ENCODE measurements at places on chromosomes 2 and 18.

DNA sequence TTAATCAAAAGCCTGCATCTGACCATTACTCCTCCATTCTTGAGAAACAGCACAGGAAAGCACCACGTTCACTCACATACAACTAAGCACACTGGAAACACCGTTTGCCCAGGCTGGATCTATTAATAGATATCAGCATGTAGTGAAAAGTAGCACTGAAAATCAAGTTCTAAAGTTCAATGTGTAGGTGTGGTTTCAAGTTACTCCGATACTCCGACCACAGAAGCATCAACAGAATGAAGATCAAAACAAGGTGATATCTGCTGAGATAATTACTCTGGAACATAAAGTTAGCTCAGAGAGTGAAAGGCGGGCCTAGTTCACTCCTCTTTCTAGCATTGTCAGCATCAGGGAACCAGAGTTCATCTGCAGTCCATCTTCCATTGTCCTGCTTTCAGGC lies 1367.4 kb upstream of the ACVR2A start:
- no peak for DNase-seq

GRCh38 chr2:56199492-56199891 lies 15.7 kb downstream of the CCDC85A start:
- no peak for DNase-seq

GRCh38 chr2:86498468-86499260 lies 57.5 kb downstream of the KDM3A start:
- no peak for DNase-seq

DNA sequence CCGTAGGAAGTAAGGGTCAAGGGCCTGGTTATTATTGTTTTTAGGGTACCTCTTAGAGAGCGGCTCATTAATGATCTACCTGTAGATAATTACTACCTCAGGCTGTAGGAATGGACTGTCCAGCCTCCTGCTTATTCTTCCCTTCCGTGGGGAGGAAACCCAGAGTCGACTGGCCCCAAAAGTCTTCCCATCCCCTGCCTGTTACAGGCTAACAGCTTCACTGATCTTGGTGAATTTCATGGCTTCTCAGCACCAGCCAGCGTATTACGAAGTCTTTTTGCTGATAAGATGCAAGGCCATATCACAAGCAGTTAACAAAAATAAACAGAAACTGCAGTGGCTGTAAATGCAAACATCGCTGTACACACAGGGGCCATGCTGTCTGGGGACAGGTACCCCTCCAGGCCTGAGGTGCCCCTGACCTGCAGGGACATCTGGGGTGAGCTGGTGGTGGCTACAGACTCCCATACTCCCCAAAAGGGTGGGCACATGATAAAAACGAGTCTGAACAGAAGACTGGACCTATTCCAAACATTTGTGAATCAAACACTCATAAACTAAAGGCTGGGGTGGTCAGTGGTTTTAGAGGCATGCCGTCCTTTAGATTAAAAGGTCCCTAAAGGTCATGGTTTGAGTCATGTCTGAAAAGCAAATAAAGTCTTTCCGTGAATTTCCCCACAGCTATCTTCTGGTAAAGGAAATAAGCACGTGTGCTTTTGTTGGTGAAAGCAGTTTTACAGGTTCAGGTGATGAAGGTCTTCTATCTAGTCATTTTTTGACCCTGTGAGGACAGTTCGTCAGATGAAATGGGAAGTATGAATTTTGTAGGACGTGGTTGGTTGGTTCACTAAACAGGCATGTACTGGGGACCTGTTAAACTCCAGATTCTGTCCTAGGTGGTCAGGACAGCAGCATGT lies 36.7 kb downstream of the TTC39C start:
- DNase-seq: no peak

DNA sequence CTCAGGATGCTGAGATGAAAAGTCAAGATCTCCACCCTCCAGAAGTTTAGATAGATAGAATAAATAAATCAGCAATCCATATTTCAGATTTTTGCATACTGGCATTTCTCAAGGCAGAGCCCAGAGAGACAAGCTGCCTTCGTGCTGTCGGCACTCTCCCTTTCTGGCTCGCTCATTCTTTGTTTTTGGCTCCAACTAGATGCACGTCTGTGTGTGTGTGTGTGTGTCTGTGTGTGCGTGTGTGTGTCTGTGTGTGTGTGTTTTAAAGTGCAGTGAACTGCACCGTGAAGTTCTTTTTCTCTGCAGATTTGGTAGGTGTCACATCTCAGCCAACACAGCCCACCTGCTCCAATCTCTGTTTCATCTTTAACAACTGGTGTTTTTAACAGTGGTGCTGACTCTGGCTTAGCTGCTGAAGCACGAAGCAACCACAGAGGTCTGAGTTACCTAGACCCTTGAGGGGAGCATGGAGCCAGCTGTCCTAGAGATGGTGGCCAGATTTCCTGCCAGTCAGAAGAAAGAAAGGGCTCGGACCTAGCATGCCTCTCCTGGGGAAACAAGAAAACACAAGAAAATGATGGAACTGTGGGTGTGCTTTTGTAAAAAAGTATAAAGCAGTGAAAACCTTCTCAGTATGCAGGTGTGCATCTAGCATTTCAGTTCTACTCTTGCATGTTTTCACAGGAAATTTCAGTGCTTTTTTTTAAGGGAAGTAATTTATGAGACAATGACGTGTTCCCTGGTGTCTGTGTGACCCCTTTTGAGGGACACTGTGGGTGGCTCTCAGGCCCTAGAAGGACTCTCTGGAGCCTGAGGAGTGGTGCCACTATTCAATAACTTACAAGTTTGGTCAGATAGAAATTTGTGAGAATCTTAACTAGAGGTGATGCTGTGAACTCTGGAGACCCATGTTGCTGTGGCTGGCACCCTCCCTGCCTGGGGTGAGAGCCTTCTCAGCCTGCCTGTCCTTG lies 364.3 kb downstream of the RNF144A start:
- DNase-seq: no peak

DNA sequence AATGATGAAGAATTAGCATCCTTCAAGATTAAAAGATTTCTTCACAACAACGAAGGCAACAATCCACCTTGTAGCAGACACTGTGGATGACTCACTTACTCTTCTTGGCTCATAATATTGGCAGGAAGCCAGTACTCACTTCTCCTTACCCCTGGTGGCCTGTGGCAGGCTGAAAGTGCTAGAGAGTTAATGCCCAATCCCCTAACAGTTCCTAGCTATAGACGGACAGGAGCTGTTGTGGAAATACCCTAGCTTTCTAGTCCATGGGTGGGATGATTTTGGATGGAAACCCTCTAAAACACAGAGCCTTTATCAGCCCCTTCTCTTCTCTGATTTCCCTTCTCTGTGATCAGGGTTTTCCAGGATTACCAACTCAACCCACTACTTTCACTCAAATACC lies 128.6 kb upstream of the NYAP2 start:
- no peak for DNase-seq

Measured in cortex of kidney (tissue), 1 donor.